Hepatocyte (in vitro differentiated cells): ENCODE measurements at places on chromosomes 2 and 18. TPM values are rescaled to one million over a fixed set of nuclear protein-coding genes. Genes with fewer than 3 reads are reported as not detected.

GRCh38 chr2:64214281-64215115 lies 70.3 kb upstream of the PELI1 start:
- peak overlapping the region; percentile 29 for H3K27ac ChIP-seq
- no peak overlapping the region for H3K4me3 ChIP-seq
- H3K36me3 ChIP-seq = no peaks in the 10 kb centered on the region
- H3K27me3 ChIP-seq = no peaks in the 10 kb centered on the region
- DNase-seq = no peak

GRCh38 chr2:180656455-180656847 lies 324.0 kb upstream of the UBE2E3 start:
- no peak overlapping the region for H3K4me3 ChIP-seq
- peaks cover 13% of the 10 kb centered on the region for H3K4me1 ChIP-seq
- no peaks in the 10 kb centered on the region for H3K36me3 ChIP-seq
- peak; percentile 37 for DNase-seq

DNA sequence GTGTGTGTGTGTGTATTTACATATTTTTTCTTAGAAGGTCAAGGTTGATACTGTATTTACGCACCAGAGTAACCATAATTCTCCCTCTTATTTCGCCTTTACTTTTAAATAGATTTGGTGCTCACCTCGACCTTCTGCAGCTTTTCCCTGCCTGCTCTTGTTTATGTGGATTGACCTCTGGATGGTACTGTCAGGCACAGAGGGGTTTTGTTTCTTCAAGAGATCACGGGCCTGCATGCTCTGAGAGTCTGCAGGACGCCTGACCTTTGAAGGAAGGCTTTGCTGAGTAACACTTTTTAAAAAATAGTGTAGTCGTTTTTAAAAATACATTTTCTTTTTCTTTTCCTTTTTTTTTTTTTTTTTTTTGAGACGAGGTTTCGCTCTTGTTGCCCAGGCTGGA lies 18.1 kb upstream of the EFHD1 start:
- no peak overlapping the region for H3K27ac ChIP-seq
- H3K27me3 ChIP-seq = no peaks in the 10 kb centered on the region
- H3K36me3 ChIP-seq = no peaks in the 10 kb centered on the region
- no peaks in the 10 kb centered on the region for H3K4me1 ChIP-seq

- H3K27me3 ChIP-seq = peaks cover 96% of the 10 kb centered on the region
- H3K27ac ChIP-seq = no peak overlapping the region
- H3K4me1 ChIP-seq = peaks cover 22% of the 10 kb centered on the region
- no peak for DNase-seq
- peak overlapping the region; percentile 49 for H3K4me3 ChIP-seq
- no peaks in the 10 kb centered on the region for H3K36me3 ChIP-seq
These were observed 1.5 kb downstream of the HOXD1 start for GRCh38 chr2:176189681-176190641.

- H3K27me3 ChIP-seq = peaks cover 61% of the 10 kb centered on the region
- no peak within 1 kb of the TSS for H3K4me3 ChIP-seq
- no peak for DNase-seq
- H3K27ac ChIP-seq = no peak within 1 kb of the TSS
- H3K4me1 ChIP-seq = no peaks in the 10 kb centered on the region
These were observed at the start of gene RESP18 for GRCh38 chr2:219332542-219332941. RESP18 (minus strand) TSS chr2:219332744.

GRCh38 chr2:222212571-222212970 lies 86.2 kb downstream of the PAX3 start:
- H3K36me3 ChIP-seq = no peaks in the 10 kb centered on the region
- no peak for DNase-seq
- H3K4me1 ChIP-seq = no peaks in the 10 kb centered on the region

DNA sequence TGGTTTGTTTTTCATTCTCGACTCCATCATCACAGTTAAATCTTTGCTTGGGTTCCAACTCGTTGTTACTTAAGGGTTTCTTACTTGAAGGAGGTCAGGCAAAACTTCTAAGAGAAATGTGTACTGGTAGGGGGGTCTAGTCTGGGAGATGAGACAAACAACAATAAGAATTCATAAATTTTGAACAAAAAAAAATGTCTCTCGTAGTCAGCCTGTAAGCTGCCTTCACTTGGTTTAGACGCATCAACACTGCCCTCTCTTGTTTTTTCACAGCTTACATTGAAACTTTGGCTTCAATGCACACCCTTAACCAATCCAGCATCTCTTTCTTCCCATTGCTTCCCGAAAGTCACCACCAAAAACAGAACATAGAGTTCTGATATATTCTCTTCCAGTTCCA lies 576.4 kb upstream of the PIK3C3 start:
- no peaks in the 10 kb centered on the region for H3K27me3 ChIP-seq
- H3K27ac ChIP-seq = no peak overlapping the region
- H3K4me1 ChIP-seq = no peaks in the 10 kb centered on the region

- no peaks in the 10 kb centered on the region for H3K36me3 ChIP-seq
- no peak for DNase-seq
- H3K27ac ChIP-seq = no peak overlapping the region
- no peaks in the 10 kb centered on the region for H3K27me3 ChIP-seq
- peaks cover 4% of the 10 kb centered on the region for H3K4me1 ChIP-seq
These were observed 256.4 kb downstream of the SS18 start for GRCh38 chr18:25834061-25834460.

GRCh38 chr2:179467111-179467510 lies 202.5 kb upstream of the SESTD1 start:
- H3K4me3 ChIP-seq = no peak overlapping the region
- no peak for DNase-seq
- H3K36me3 ChIP-seq = no peaks in the 10 kb centered on the region
- no peaks in the 10 kb centered on the region for H3K27me3 ChIP-seq
- no peaks in the 10 kb centered on the region for H3K4me1 ChIP-seq
- no peak overlapping the region for H3K27ac ChIP-seq

DNA sequence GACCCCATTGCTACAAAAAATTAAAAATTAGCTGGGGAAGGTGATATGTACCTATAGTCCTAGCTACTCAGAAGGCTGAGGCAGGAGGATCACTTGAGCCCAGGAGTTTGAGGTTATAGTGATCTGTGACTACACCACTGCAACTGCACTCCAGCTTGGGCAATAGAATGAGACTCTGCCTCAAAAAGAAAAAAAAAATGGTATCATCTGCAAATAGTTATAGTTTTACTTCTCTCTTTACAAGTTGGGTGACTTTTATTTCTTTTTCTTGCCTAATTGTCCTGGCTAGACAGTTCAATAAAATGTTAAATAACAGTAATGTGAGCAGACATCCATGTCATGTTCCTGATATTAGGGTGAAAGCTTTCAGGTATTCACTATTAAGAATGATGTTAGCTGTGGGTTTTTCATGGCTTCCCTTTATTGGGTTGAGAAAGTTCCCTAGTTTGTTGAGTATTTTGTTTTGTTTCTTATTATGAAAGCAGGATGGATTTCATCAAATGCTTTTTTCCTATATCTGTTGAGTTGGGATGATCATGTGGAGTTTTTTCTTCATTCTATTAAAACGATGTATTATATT lies 24.9 kb upstream of the ACOXL start:
- no peak overlapping the region for H3K27ac ChIP-seq
- peaks cover 7% of the 10 kb centered on the region for H3K4me1 ChIP-seq
- DNase-seq = no peak
- H3K4me3 ChIP-seq = no peak overlapping the region
- H3K36me3 ChIP-seq = no peaks in the 10 kb centered on the region

The ARHGEF33 gene
- 0.12 and 0.27 TPM in 2 replicates for total RNA-seq

The ACKR3 gene
- 47.1 and 49.5 TPM in 2 replicates for total RNA-seq

DNA sequence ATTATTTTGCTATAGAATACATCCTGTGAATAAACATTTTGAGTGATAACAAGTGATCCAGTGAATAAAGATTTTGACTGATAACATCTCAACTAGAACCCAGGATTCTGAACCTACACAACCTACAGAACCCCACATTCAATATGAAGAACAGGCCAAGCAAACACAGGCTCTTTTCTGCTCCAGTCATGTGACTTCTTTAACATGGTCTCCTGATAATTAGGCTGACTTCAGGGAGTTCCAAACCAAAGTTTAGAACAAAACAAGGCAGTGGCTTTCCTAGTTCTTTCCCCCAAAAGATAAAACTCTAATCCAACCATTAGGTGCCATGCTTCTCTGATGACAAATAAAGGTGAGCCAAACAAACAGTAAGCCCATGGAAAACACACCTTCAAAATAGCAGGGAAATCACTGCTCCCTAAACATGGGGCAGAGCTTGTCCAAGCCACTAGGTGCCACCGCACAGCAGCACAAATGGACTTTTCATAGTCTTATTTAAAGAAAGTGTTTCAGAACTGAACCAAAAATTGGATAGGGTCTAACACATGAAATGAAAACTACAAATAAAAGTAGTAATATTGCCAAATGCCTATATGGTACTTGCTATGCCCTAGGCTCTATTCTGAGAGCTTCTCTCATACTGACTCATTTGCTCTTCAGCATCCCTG lies 95.3 kb downstream of the EVA1A start:
- H3K27me3 ChIP-seq = no peaks in the 10 kb centered on the region
- no peak overlapping the region for H3K27ac ChIP-seq
- peak; percentile 40 for DNase-seq
- no peak overlapping the region for H3K4me3 ChIP-seq
- H3K4me1 ChIP-seq = peaks cover 4% of the 10 kb centered on the region

The CCDC88A gene
- total RNA-seq = 30.4 and 31.0 TPM in 2 replicates

The UGT1A8 gene
- 0.08 and 0.10 TPM in 2 replicates for total RNA-seq

GRCh38 chr2:121075006-121075551 lies 209.9 kb downstream of the TFCP2L1 start:
- no peaks in the 10 kb centered on the region for H3K36me3 ChIP-seq
- no peak overlapping the region for H3K27ac ChIP-seq
- no peak overlapping the region for H3K4me3 ChIP-seq
- peaks cover 9% of the 10 kb centered on the region for H3K4me1 ChIP-seq

GRCh38 chr2:96578731-96579130 lies 42.2 kb downstream of the ARID5A start:
- peaks cover 7% of the 10 kb centered on the region for H3K4me1 ChIP-seq
- DNase-seq = no peak
- H3K36me3 ChIP-seq = no peaks in the 10 kb centered on the region
- H3K4me3 ChIP-seq = no peak overlapping the region

GRCh38 chr2:101307503-101307902 lies 998 bp downstream of the RNF149 start:
- H3K27ac ChIP-seq = peak overlapping the region; percentile 91
- no peaks in the 10 kb centered on the region for H3K36me3 ChIP-seq
- H3K4me3 ChIP-seq = peak overlapping the region; percentile 72
- no peak for DNase-seq
- H3K4me1 ChIP-seq = peaks cover 29% of the 10 kb centered on the region

DNA sequence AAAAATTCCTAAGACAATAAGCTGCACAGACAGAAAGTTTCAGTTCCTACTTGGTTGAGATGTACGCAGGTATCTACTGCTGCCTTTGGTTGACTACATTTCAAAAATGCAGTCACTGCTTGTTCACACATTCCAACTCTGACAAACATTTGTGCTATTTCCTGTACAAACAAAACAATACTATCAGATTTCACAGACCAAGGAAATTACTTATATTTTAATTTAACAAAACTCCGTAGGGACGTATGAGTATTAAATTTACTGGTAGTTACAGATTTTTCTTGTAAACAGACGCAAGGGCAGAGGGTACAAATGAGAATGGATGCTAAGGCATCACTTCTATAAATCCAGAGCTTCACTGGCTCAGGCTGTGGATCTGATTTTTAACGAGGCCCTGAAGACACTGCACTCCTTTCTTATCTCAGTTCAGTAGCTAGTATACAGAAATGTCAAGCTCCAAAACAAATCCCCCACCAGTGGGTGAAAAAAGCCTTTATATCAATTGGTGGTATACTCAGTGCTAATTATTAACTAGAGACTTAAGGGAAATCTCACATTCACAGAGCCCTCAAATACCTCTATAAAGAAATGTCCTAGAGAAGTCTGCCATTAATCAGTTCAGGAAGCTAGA lies 31.7 kb upstream of the TTC32 start:
- peaks cover 8% of the 10 kb centered on the region for H3K4me1 ChIP-seq
- no peaks in the 10 kb centered on the region for H3K36me3 ChIP-seq
- H3K4me3 ChIP-seq = no peak overlapping the region
- no peaks in the 10 kb centered on the region for H3K27me3 ChIP-seq

DNA sequence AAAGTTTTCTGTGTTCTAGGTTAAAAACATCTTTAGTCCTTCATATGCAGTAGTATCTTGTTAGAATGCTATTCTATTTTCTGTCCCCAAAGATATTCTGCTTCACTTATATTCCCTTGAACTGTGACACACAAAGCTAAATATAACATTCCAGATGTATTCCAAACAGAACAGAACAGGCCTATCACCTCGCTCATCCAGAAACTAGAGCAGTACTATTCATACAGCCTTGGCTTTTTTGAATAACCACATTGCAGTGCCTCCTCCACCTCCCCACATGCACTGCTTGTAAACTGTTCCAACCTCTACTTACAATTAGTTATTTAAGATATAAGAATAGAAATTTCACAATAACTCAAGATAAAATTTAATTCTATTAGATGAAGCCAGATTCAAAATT lies 196.8 kb downstream of the EXOC6B start:
- H3K4me1 ChIP-seq = no peaks in the 10 kb centered on the region
- no peaks in the 10 kb centered on the region for H3K27me3 ChIP-seq

DNA sequence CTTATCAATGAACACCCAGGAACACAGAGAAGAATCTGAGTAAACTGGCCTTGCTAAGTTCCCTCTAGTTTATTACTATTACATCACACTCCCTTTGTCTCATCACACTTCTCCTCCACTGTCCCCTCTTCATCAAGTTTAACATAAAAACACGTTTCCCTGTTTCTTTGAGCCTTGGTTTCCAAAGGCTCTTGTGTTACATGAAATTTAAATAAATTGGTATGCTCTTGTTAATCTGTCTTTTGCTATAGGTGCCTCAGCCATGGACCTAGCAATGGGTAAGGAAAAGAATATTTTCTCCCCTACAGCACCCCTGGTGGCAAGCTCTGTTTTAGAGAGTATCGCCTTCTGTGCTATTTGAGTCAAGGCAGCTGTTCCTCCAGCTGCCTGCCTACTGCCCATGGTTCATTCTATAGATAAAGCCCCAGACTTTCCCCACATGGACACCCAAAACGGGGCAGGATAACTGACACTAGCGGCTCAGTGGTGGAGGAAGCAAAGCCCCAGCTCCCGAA lies 31.8 kb downstream of the TGIF1 start:
- peak; percentile 48 for DNase-seq
- no peaks in the 10 kb centered on the region for H3K4me1 ChIP-seq
- no peak overlapping the region for H3K4me3 ChIP-seq
- no peaks in the 10 kb centered on the region for H3K36me3 ChIP-seq
- peak overlapping the region; percentile 66 for H3K27ac ChIP-seq

DNA sequence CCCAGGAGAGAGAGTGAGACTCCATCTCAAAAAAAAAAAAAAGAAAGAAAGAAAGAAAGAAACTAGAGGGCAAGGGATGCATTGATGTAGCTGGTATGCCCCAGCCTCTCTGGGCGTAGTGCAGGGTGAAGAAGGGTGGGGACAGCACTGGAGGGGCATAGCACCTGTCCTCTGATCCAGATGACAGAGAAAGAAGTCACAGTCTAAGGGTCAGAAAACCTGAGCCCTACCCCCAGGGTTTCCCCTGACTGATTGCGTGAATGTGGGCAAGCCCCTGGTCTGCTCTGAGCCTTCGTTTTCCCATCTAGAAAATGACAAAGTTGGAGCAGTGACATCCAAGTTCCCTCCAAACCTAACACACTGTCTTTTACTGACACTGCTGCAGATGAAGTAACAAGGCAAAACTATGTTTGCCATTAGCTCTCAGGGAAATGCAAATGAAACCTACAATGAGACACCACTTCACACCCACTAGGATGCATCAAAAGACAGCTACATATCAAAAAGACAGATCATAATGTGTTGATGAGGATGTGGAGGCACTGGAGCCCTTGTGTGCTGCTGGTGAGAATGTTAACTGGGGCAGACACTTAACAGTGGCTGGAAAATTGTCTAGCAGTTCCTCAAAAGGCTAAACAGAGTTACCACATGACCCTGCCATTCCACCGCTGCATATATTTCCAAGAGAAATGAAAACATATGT lies 19.5 kb upstream of the YWHAQ start:
- no peak overlapping the region for H3K27ac ChIP-seq
- H3K36me3 ChIP-seq = no peaks in the 10 kb centered on the region
